ENCODE measurements at places on chromosomes 6 and 20. TPM values are rescaled to one million over a fixed set of nuclear protein-coding genes. Genes with fewer than 3 reads are reported as not detected.

- H3K36me3 ChIP-seq = peaks cover 51% of the 10 kb centered on the region
- H3K4me1 ChIP-seq = no peaks in the 10 kb centered on the region
- no peak overlapping the region for H3K4me3 ChIP-seq
- H3K27ac ChIP-seq = no peak overlapping the region
- H3K27me3 ChIP-seq = no peaks in the 10 kb centered on the region
Observed at GRCh38 chr20:3189561-3190131, 14.8 kb downstream of the DDRGK1 start.

DNA sequence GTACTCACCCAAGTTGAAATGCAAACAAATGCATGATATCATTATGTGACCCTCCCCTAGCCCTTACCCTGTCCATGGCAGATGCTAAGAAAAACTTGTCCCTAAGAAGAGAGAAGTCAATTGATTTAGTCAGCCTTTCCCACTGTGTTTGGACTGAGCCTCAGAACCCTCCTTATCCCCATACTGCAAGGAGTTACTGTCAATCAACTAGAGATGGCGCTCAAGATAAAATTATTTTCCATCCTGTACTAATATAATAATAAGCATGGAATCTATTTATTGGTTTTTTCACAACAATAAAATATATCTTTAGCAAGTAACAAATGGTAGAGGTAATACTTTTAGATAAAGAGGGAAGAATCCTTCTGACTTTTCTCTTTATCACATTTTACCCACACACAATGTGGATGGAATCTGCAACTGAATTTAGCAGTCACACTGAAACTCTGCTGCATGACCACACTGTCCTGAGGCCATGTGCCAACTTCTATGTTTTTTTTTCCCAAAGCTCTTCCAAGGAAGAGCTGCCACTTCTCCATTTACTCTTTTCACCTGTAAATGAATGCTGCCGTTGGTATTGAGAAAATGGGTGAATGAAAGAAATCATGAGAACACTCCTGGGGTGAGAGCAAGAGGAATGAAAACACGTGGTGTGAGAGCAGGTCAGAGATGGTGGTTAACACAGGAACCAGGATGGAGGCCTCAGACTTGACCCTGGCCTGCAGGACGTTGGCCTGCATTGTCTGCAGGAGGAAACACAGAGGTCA, 10.5 kb downstream of the NT5E start:
- peaks cover 76% of the 10 kb centered on the region for H3K4me1 ChIP-seq
- peak overlapping the region; percentile 56 for H3K27ac ChIP-seq
- peak; percentile 42 for DNase-seq
- H3K27me3 ChIP-seq = no peaks in the 10 kb centered on the region
- H3K36me3 ChIP-seq = no peaks in the 10 kb centered on the region

- H3K27ac ChIP-seq = peak overlapping the region; percentile 27
- peak overlapping the region; percentile 41 for H3K4me3 ChIP-seq
- no peaks in the 10 kb centered on the region for H3K27me3 ChIP-seq
Observed at GRCh38 chr6:87832025-87832825, 130.2 kb upstream of the AKIRIN2 start.

GRCh38 chr6:10390495-10391298, 24.2 kb downstream of the TFAP2A start:
- DNase-seq = no peak
- H3K4me3 ChIP-seq = no peak overlapping the region
- no peaks in the 10 kb centered on the region for H3K4me1 ChIP-seq
- H3K27me3 ChIP-seq = peaks cover 100% of the 10 kb centered on the region
- H3K27ac ChIP-seq = no peak overlapping the region

GRCh38 chr20:11409561-11409960, 508.1 kb upstream of the BTBD3 start:
- no peaks in the 10 kb centered on the region for H3K36me3 ChIP-seq
- no peak overlapping the region for H3K4me3 ChIP-seq
- no peak for DNase-seq
- H3K4me1 ChIP-seq = no peaks in the 10 kb centered on the region
- no peak overlapping the region for H3K27ac ChIP-seq

DNA sequence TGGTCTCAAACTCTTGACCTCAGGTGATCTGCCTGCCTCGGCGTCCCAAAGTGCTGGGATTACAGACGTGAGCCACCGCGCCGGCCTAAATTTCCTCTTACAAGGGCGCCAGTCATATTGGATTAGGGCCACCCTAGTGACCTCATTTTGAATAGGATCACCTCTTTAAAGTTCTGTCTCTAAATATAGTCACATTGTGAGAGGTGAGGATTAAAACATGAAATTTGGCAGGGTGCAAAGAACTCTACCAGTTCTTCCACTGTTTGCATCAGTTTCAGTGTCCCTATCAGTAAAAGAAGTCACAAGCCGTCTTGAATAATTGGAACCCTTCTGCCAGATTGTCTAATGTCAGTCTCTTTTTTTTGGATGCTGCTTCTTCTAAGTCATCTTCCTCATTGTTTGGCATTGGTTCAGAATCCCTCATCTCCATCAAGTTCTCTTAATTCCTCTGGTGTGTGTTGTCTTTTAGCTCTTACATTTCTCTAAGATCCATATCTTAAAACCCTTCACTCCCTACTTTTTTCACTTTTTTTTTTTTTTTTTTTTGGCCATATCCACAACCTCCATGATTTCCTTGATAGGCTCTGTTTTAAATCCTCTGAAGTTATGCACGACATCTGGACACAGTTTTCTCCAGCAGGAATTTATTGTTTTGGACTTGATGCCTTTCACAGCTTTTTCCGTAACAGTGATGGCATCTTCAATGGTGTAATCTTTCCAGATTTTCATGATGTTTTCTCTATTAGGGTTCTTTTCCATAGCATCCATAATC, 56.8 kb downstream of the NCOA3 start:
- no peak for DNase-seq
- H3K4me3 ChIP-seq = no peak overlapping the region
- H3K27me3 ChIP-seq = no peaks in the 10 kb centered on the region
- H3K36me3 ChIP-seq = no peaks in the 10 kb centered on the region
- H3K27ac ChIP-seq = peak overlapping the region; percentile 37

GRCh38 chr6:134936476-134936875, 13.4 kb downstream of the ALDH8A1 start:
- no peaks in the 10 kb centered on the region for H3K27me3 ChIP-seq
- H3K4me1 ChIP-seq = no peaks in the 10 kb centered on the region
- no peak overlapping the region for H3K27ac ChIP-seq
- no peaks in the 10 kb centered on the region for H3K36me3 ChIP-seq

- no peak for DNase-seq
- H3K27me3 ChIP-seq = no peaks in the 10 kb centered on the region
- H3K4me3 ChIP-seq = no peak overlapping the region
- H3K4me1 ChIP-seq = no peaks in the 10 kb centered on the region
- no peak overlapping the region for H3K27ac ChIP-seq
Observed at GRCh38 chr6:55868771-55869479, 6.5 kb downstream of the BMP5 start.

DNA sequence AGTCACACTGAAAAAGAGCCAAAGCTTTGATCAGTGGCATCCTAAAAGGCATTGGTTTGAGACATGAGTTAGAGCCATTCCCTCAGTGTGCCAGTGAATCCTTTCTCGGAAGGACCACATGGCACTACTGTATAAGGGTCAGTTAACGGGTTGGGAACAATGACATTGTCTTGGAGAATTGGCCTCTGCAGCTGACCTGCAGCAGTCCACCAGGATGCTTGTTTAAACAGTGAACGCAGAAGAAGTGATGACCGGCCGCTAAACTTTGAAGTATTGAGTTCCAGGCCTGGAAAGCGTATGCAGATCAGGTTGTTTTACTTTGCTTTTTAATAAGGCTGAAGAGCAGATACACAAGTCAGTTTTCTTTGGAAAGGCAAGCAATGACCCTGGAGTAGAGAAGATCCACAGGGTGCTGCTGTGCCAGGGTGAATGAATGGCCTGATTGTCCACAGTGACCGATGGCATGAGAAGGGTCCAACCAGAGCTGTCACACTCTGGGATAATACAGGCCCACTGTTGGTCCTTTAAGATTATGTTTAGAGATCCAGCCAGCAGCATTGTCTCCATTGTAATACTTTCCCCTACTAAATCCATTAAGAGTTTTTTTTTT, 57.8 kb downstream of the GMPR start:
- DNase-seq = no peak
- no peak overlapping the region for H3K27ac ChIP-seq
- no peaks in the 10 kb centered on the region for H3K27me3 ChIP-seq
- peaks cover 5% of the 10 kb centered on the region for H3K36me3 ChIP-seq

DNA sequence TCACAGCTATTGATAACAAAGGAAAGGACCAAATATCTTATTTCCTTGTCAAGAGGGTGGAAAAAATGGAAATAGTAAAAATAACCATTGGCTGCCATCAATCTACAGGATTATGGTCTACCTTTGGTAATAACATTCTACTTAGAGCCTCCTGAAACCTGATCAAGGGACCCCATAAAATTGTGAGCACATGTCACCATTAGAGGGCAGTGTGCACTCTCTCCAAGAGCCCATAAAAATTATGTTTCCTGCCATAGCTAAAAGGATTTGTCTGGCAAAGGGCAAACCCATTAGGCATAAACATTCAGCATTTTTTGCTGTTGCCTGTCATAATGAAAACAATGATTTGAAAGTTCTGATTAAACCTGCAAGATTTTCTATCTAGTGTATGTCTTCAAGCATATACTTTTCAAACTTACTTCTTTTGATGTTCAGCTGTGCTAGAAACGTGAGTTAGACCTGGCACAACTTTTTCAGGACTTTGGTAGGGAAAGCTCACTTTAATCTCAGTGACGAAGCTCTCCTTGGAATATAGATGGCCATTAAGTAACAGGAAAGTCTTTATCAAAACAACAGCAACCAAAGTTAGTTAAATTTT, 120.7 kb upstream of the ZFP64 start:
- H3K27me3 ChIP-seq = no peaks in the 10 kb centered on the region
- no peaks in the 10 kb centered on the region for H3K4me1 ChIP-seq
- no peak overlapping the region for H3K27ac ChIP-seq
- peak; percentile 35 for DNase-seq
- no peaks in the 10 kb centered on the region for H3K36me3 ChIP-seq

DNA sequence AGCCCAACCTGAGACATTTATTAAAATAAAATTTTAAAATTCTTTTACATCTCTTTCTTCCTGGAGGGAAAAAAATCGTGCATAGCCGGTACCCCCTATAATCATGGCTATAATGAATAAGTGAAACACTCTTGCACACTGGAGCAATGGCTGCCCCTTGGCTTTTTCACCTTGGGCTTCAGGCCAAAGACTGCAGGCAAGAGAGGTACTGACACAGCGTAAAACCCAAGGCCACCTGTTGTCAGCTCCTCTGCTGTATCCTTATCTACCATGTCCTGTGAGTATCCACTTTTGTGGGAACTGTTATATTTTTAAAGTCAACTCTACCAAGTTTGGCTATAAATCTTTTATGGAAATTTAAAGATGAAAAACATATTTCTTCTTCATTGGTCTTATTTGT, 23.0 kb upstream of the LY86 start:
- peaks cover 9% of the 10 kb centered on the region for H3K27me3 ChIP-seq
- no peak for DNase-seq
- no peak overlapping the region for H3K27ac ChIP-seq
- no peak overlapping the region for H3K4me3 ChIP-seq
- no peaks in the 10 kb centered on the region for H3K4me1 ChIP-seq

- DNase-seq = no peak
- H3K4me1 ChIP-seq = peaks cover 7% of the 10 kb centered on the region
- peaks cover 8% of the 10 kb centered on the region for H3K36me3 ChIP-seq
- H3K27ac ChIP-seq = no peak overlapping the region
- H3K4me3 ChIP-seq = no peak overlapping the region
Observed at GRCh38 chr20:44409132-44409600, 53.7 kb downstream of the HNF4A start.

DNA sequence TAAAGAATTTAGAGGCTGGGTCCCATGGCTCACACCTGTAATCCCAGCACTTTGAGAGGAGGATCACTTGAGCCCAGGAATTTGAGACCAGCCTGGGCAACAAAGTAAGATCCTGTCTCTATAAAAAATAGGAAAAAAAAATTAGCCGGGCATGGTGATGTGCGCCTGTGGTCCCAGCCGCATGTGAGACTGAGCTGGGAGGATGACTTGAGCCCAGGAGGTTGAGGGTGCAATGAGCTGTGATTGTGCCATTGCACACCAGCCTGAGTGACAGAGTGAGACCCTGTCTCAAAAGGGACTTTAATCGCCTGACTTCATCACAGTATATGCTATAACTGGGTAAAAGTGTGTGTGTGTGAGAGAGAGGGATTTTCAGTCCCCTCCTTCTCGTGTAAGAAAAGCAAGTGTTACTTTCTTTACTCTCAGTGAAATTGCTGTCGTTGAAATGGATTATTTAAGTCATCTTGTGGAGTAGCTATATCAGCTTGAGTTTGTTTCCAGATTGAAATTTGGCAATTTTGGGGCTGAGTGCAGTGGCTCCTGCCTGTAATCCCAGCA, 7.5 kb downstream of the NCOA3 start:
- no peak for DNase-seq
- peaks cover 38% of the 10 kb centered on the region for H3K4me1 ChIP-seq
- no peak overlapping the region for H3K4me3 ChIP-seq
- no peaks in the 10 kb centered on the region for H3K36me3 ChIP-seq
- no peak overlapping the region for H3K27ac ChIP-seq
- no peaks in the 10 kb centered on the region for H3K27me3 ChIP-seq

DNA sequence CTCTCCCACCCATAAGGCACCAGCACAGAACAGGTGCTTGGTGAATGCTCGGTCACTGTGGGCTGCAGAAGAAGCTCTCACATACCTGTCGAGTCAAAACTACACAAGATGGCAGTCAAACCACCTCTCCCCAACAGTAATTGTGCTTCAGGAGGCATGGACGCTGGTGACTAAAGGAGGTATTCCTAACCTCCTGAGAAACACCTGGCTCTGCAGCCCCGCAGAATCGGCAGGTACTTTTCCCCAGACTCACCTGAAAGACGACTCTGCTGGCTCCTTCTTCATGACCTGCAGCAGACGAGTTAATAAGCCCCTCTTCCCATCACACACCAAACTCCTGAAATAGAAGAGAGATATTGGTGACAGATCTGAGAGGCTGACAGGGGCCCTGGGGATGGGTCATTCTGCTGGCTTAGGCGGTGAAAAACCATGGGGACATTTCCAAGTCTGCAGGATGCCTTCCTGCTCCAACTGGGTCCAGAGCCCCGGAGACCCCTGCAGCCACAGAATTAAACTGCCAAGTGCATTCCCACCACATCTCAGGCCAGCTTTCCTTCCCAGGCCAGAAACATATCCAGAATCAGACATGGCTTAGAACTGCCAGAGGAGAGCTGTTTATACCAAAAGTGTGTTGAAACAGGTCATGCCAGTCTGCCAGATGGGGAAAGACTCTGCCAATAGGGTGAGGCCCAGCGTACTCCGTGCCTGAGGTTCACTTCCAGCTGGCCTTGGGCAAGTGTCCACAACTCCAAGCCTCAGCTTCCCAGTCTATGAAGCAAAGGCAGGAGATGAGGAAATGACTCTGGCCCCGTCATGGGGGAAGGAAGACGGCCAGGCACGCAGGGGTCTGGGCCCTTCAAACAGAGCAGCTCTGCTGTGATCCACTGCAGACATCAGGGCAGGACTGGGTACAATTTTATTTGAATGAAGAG, 53.0 kb downstream of the MYH7B start:
- peaks cover 100% of the 10 kb centered on the region for H3K36me3 ChIP-seq
- H3K4me1 ChIP-seq = no peaks in the 10 kb centered on the region
- no peak for DNase-seq
- H3K4me3 ChIP-seq = no peak overlapping the region
- no peak overlapping the region for H3K27ac ChIP-seq

The SPEF1 gene
- total RNA-seq = not detected

The LY86 gene
- total RNA-seq = 2.6 TPM

The TCF15 gene
- total RNA-seq = not detected

The OR12D3 gene
- total RNA-seq = not detected

The TTBK1 gene
- total RNA-seq = 0.14 TPM

The ATP6V1G2 gene
- 2.3 TPM for total RNA-seq

The OOEP gene
- not detected for total RNA-seq

The C2 gene
- not detected for total RNA-seq

The PTPRT gene
- total RNA-seq = 4.0 TPM

The TREML2 gene
- total RNA-seq = not detected

The SUMO4 gene
- not detected for total RNA-seq
